ENCODE measurements at places on chromosomes 4 and X. TPM values are rescaled to one million over a fixed set of nuclear protein-coding genes. Genes with fewer than 3 reads are reported as not detected.

DNA sequence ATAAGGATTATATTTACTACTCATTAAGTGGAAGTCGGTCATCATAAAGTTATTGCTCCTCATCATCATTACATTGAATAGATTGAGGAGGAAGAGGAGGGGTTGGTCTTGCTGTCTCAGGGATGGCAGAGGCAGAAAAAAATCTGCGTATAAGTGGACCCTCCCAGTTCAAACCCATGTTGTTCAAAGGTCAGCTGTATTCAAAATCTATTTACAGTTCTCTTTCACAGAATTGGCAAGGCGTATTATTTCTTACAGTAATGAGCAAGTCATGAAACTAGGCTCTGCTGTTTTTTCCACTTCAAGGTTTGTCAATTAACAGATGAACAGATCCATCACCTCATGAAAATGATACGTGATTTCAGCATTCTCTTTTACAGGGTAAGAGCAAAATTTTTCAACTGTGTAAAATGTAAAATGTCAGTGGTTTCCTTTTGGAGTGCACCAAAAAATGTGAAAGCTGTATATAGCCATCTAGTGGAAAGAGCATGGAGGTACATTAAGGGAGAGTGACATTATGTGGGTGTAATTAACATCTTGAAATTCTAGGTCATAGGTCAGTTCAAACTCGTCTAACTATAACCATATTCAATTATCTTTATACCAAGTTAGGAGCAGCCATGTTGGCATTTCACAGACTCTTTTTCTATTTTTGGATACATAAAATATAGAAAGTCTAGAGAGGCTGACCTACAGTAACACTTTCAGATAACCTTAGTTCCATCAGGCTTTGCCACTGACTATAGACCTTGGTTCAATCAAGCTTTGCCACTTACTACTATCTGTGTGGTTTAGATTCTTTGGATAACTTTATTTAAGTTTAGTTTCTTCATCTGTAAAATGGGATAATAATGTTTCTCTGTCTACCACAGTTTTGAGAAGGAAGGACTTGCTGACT lies 30.1 kb downstream of the NEIL3 start:
- no peak overlapping the region for H3K4me3 ChIP-seq
- no peak overlapping the region for H3K27ac ChIP-seq
- no peaks in the 10 kb centered on the region for H3K27me3 ChIP-seq
- H3K4me1 ChIP-seq, result peaks cover 2% of the 10 kb centered on the region
- no peaks in the 10 kb centered on the region for H3K36me3 ChIP-seq
- DNase-seq, result no peak

- no peak overlapping the region for H3K4me3 ChIP-seq
These were observed 122.4 kb downstream of the RAP1GDS1 start for GRCh38 chr4:98383431-98384106.

DNA sequence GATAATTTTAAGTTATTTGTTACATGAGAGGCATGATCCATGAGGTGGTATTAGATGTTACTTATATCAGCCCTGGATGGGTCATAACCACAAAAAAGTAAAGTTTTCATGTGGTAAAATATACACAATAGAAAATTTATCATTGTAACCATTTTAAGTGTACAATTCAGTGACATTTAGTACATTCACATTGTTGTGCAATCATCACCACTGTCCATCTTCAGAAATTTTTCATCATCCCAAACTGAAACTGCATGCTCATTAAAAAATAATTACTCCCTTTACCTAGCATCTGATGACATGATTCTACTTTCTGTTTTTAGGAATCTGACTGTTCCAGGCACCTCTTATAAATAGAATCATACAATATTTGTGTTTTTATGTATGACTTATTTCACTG lies 11.2 kb downstream of the GK2 start:
- peaks cover under 1% of the 10 kb centered on the region for H3K27me3 ChIP-seq
- no peak overlapping the region for H3K4me3 ChIP-seq

CXCL11 gene
- not detected for polyA plus RNA-seq

DNA sequence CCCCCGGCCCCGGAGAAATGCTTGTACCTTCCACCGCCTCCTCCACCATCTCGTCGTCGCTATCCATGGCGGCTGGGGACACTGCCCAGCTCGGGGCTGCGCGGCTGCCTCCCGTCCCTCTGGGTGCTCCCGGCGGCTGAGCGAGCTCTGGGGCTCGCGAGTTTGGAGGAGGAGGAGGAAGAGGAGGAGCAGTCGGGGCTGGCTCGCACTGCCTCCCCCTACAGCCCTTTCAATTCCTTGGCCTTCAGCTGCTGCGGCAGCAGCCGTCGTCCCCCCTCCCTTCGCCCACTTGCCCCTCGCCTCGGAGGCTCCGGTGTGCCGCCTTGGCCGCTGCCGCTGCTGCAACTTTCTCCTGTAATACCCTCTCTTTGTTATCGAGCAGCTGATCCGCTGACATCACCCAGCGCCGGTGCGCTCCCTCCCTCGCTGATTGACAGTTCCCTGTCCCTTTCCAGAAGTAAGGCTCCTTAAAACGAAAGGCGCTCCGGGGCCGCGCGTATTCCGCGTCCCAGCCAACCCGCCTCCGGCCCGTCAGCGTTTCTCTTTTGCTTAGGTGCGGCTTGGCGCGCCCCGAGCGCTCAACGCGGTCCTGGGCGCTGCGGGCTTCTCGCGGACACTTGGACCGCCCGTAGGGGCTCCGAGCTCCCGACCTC lies at the start of gene SETD7:
Gene SETD7 (minus strand): TSS at position 149 of the 653 bp plus-strand sequence. CDS start 82 bp downstream, at position 67.
- peak within 1 kb of the TSS; percentile 93 for H3K27ac ChIP-seq
- H3K4me1 ChIP-seq, result peaks cover 26% of the 10 kb centered on the region
- H3K36me3 ChIP-seq, result peaks cover 2% of the 10 kb centered on the region
- peak within 1 kb of the TSS; percentile 91 for H3K4me3 ChIP-seq
- no peaks in the 10 kb centered on the region for H3K27me3 ChIP-seq
- peak; percentile 23 for DNase-seq

DNA sequence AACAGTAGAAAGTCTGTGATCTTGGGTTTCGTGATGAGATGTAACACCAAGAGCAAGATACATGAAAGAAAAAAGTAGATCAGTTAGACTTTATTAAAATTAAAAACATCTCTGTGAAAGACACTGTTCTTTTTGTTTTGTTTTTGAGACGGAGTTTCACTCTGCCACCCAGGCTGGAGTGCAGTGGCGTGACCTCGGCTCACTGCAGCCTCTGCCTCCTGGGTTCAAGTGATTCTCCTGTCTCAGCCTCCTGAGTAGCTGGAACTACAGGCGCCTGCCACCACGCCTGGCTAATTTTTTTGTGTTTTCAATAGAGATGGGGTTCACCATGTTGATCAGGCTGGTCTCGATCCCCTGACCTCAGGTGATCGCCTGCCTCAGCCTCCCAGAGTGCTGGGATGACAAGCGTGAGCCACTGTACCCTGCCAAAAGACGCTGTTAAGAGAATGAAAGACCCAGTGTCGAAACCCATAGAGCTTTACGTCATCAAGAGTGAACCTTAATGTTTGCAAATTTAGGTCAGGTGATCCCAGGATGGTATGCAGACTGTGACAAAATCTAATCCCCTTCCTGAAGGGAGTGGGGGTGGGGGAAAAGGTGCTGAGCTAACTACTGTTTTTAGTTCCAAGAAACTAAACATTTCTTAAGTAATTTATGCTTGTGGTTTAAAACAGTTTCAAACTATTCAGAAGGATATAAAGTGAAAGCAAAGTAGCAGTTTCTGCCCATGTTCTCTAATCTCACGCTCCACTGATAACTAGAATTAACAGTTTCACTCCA lies 8.0 kb downstream of the OFD1 start:
- no peaks in the 10 kb centered on the region for H3K36me3 ChIP-seq
- H3K4me3 ChIP-seq, result peak overlapping the region; percentile 77
- peak overlapping the region; percentile 77 for H3K27ac ChIP-seq
- no peak for DNase-seq
- H3K4me1 ChIP-seq, result peaks cover 17% of the 10 kb centered on the region
- H3K27me3 ChIP-seq, result no peaks in the 10 kb centered on the region

- no peak overlapping the region for H3K4me3 ChIP-seq
- H3K27me3 ChIP-seq, result no peaks in the 10 kb centered on the region
- no peaks in the 10 kb centered on the region for H3K36me3 ChIP-seq
- no peak overlapping the region for H3K27ac ChIP-seq
- DNase-seq, result no peak
- H3K4me1 ChIP-seq, result no peaks in the 10 kb centered on the region
These were observed 185.9 kb downstream of the STK32B start for GRCh38 chr4:5237086-5237660.

- peak overlapping the region; percentile 96 for H3K4me3 ChIP-seq
- DNase-seq, result peak; percentile 42
- peaks cover 20% of the 10 kb centered on the region for H3K4me1 ChIP-seq
- peak overlapping the region; percentile 96 for H3K27ac ChIP-seq
- peaks cover 99% of the 10 kb centered on the region for H3K27me3 ChIP-seq
These were observed 111.6 kb downstream of the DHX15 start for GRCh38 chr4:24472514-24473308.

DNA sequence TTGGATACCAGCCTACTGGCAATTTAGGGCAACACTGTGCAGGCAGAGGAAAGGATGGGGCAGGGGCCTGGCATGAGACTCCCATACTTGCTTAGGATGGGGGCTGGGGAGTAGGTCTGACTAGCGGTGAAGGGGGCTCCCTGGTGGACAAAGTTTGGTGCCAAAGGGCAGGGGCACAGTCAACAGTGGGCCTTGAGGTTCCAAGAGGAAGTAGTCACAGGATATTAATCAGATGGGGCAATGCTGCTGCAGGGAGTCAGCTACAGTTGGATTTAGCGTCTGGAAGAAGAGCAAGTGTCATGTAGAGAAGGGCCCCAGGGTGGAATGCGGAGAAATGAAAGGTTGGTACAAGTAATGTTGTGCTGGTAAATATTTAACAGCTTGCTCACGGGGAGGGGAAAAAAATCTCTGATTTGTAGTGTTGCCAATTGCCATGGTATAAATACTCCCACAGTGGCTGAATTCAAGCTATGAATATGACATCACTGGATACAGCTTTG lies 139.4 kb downstream of the PJA1 start:
- H3K4me1 ChIP-seq, result no peaks in the 10 kb centered on the region
- no peak for DNase-seq
- no peak overlapping the region for H3K27ac ChIP-seq
- no peaks in the 10 kb centered on the region for H3K36me3 ChIP-seq
- H3K27me3 ChIP-seq, result no peaks in the 10 kb centered on the region

- peak within 1 kb of the TSS; percentile 63 for H3K27ac ChIP-seq
- DNase-seq, result no peak
- peaks cover 68% of the 10 kb centered on the region for H3K4me1 ChIP-seq
- no peaks in the 10 kb centered on the region for H3K27me3 ChIP-seq
These were observed at the start of gene CYSLTR1 for GRCh38 chrX:78327370-78328086. Gene CYSLTR1 (minus strand): TSS chrX:78327611. CDS start chrX:78273746, 53,865 bp downstream.
